ENCODE measurements at places on chromosomes 16 and 17. TPM values are rescaled to one million over a fixed set of nuclear protein-coding genes. Genes with fewer than 3 reads are reported as not detected.
A peak's percentile ranks its signal among the peaks of the same experiment; 100 is the strongest.

- DNase-seq = no peak
These were observed 42.3 kb upstream of the PIK3R6 start for GRCh38 chr17:8909586-8910270.

GRCh38 chr17:40916366-40916765 is 21.1 kb downstream of the KRT23 start:
- DNase-seq = no peak

- DNase-seq = no peak
These were observed 74.7 kb upstream of the CA10 start for GRCh38 chr17:52233176-52233575.

GRCh38 chr16:55711959-55712876 is 56.4 kb downstream of the SLC6A2 start:
- peak; percentile 66 for DNase-seq

DUSP3 gene
- total RNA-seq = 74.8 TPM
